RPMI7951 (cell line): ENCODE measurements at places on chromosomes 16 and 17. TPM values are rescaled to one million over a fixed set of nuclear protein-coding genes. Genes with fewer than 3 reads are reported as not detected.

GRCh38 chr16:47162670-47163420 lies 19.1 kb upstream of the NETO2 start:
- DNase-seq = no peak

DNA sequence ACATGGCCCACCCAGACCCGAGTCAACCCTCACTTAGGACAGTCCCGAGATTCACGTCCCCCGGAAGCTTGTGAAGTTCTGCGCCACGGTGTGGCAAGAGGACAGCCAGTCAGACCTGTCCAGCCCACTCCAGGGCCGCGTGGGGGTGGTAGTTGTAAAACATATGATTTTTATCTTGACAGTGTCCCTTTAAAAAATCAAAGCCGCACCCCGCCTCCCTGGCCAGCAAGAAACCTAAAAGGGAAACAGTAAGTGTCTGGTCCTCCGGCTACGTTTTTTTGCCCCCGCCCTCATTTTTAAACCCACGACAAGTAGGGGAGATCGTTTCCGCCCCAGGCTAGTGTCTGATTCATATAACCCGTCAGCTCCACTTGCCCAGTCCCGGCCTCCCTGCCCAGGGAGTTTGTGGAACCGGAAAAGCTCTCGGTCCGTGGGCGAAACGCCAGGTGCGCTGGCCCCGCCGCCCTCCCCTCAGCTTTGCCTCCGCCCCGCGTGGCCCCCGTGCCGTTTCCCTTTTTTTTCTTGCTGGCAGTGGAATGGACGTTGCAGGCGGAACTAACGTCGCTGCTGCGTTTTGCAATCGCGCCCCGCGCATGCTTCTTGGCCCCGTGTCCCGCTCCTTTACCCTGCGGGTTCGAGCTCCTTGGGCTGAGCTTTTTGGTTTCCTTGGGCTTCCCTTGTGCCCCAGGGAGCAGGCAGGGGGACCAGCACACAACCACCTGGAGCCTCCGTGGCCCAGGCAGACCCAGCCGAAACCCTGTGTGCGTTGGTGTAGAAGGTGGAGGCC lies 13.3 kb upstream of the NUDT16L1 start:
- peak; percentile 98 for DNase-seq

DNA sequence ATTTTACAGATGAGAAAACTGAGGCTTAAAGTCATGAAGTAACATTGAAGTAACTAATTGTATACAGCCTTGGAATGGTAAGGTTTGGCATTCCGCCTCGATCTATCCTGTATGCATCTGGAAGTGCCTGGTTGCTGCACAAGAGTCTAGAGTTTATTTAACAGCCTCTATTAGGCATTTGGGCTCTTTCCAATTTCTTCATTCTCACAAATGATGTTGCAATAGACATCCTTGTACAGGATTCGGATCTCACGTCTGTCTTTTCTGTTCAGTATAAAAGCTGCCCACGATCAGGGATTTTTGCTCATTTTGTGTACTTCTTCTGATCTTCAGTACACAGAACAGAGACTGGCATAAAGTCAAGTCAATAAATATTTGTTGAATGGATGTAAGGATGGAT lies 100.5 kb downstream of the AIPL1 start:
- no peak for DNase-seq

DNA sequence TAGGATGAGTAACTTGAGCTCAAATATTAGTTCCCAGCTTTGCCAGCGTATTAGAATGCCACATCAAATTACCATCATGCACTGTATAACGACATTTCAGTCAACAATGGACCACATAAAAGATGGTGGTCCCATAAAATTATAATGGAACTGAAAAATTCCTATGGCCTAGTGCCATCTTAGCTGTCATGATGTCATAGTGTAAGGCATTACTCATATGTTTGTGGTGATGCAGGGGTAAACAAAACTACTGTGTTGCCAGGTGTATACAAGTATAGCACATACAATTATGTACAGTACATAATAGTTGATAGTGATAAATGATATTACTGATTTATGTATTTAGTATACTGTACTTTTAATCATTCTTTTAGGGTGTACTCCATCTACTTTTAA lies 54.4 kb upstream of the NETO2 start:
- DNase-seq = no peak

GRCh38 chr17:44438636-44439035 lies 49.2 kb upstream of the ITGA2B start:
- DNase-seq = no peak

GRCh38 chr17:521561-522325 lies 169.1 kb upstream of the RPH3AL start:
- no peak for DNase-seq

GRCh38 chr17:61399131-61400065 lies at the start of gene TBX2:
Gene TBX2 (plus strand): TSS chr17:61399843. CDS start chr17:61400177, 334 bp downstream.
- peak; percentile 94 for DNase-seq

DNA sequence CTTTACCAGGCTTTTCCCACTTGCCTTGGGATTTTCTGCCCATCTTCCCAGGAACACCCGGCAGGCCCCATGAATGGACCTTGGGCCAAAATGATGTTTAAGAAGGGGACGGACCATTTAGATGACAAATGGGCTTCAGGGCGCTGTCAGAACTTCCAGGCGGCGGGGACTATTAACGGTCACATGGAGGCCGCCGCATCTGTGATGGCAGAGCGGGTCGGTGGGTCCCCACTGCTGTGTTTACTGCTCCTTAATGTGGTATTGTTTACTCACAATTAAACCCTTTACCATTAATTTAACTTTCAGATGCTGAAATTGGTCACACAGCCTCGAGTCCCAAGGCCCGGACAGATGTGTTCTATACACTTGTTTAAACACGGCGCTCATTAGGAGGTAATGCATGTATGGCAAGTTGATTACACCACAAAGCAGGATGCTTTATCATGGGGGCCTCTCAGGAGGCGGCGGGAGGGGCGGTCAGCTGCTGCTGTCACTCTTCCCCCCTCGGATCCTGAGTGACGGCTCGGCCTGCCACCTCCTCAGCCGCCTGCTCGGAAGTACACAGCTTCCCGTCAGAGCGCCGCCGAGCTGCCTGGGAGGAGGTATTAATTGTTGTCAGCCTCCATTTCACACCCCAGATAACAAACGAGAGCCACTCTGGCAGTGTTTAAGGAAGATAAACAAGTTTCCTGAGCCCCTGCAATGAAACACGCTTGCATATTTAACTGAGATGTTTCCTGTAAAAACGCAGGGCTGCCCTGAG lies 83.9 kb upstream of the IRX3 start:
- DNase-seq = no peak

- DNase-seq = peak; percentile 91
These were observed 25.0 kb downstream of the MRC2 start for GRCh38 chr17:62652251-62653001.

DNA sequence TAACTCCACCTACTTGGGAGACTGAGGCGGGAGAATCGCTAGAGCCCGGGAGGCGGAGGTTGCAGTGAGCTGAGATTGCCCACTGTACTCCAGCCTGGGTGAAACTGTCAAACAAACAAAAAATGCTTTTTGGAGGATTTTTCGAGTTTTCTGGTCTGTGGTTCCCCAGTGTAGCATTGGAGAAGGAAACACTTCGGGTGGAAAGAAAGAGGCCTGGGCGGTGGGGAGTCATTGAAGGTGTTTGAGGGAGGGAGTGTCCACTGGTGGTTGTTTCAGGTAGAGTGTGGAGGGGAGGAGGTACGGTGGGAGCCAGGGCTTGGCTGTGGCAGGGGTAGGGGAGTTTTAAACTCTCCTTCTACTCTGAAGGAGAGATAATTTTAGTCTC lies 1.2 kb downstream of the RNF213 start:
- DNase-seq = no peak

DNA sequence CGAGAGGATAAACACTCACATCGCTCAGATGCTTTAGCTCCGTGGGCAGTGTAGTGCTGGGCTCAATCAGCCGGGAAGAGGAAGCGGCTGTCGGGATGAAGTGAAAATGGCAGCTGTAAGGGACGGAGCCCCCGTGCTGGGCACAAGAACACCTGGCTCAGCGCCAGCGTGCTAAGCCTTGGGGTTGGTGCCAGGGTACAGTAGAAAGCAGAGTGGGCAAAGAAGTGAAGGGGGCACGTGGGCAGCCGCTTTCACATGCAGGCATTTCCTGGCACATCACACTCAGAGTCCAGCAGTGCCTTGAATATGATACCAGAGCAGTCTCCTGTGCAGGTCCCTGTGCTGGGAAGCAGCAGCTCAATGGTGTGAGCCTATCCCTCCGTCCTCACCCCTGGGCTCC lies 51.1 kb upstream of the FOXF1 start:
- DNase-seq = no peak

- DNase-seq = no peak
These were observed 6.6 kb downstream of the SEC14L1 start for GRCh38 chr17:77147357-77147801.

GRCh38 chr17:78421534-78422266 lies 43.3 kb downstream of the PGS1 start:
- DNase-seq = peak; percentile 59

DNA sequence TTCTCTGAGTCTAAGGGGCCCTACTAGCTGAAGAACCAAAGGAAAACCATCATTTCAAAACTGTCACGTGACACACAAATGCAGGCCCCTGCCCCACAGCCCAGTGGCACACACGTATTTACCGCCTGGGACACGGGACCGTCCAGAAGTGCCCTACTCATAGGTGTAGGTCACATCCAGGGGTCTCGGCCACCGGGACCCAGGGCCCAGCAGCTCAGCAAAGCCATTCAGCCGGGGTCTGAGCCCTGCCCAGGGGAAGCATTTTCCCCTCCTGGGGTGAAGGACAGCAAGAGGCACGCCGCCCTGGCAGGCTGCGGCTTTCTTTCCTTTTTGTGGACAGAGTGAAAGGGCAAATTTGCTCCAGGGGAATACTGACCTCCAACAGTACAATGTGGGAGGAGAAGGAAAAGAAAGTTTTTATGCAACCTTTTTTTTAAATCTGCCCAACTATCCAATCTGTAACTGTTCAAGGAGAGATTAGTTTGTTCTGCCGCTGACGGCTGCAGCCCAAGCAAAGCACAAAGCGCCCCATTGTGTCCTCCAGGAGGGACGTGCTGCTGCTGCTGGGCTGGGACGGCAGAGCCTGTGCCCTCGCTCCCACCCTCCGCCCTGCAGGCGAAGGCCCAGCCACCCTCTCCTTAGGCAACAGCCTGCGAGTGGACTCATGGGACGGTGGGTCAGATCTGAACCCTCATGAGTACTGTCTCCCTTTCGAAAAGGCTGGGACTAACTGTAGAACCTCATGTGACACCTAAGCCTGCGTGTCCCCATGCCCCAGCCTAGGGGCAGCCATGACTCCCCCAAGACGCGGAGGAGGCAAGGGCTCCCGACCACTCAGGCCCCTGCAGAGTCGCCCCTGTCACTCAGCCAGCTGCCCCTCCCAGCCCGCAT lies 21.3 kb downstream of the SLC7A5 start:
- DNase-seq = peak; percentile 34

DNA sequence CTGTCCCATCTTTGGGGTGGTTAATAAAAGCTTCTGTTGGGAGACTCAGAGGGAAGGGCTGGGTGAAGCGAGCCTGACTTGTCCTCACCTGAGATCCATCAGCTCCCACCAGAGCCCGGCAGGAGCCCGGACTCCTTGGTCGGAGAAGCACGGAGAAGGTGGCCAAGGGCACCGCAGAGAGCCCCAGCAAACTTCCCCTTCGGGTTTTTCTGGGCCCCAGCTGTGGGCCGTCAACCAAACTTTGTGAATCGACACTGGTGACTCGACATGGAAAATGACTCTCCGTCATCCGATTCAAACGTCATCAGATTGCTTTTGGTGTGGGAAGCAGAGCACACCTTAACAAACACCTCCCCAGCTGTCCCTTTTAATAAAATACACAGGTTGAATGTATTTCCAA lies 21.4 kb downstream of the ENPP7 start:
- no peak for DNase-seq

DNA sequence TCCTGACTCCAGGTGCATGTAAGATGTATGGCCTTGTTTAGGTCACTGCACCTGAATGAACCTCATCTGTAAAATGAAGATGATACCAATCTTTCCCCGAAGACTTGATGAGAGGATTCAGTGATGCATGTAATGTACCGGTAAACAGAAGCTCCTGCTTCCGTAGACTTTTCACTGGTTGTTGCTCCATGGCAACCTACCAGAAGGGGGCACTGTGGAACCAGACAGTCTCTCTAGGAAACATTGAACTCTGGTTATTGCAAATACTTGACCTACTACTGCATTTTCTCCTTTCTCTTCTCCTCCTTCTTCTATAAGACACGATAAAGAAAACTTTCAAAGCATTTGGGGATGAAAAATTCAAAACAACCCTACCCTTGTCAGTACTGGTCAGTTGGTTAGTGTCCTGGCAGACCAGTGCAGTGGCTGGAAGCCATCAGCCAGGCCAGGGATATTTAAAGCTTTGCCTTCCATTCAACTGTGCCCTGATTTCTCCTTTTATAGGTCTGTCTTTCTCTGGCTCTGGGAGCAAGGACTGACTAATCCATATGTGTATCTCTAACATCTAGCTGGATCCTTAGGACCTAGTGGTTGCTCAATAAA lies 667.4 kb upstream of the SALL1 start:
- peak; percentile 55 for DNase-seq

DNA sequence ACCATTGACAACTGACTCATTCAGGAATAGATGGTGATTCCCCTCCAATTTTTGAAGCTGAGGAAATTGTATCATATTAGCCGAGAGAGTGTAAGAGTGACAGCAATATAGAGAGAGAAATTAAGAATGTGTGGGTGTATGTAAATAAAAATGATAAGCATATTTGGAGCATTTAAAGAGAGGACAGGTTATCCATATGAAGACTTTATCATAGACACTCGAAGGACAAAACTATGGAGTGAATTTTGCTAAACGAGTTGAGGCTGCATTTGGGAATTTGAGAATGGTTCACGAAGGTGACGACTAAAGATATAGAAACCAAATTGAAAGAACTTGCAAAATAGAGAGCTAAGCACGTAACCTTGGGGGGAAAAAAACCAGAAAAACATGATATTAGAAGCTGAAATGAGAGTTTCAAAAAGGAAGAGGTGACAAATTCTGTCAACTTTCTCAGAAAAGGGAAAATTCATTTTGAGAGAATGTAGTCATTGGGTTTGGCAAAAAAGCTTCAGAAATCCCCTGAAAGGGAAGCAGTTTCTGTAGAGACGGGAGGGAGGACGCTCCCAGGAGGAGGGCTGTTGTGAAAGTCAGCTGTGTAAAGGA lies 129.7 kb downstream of the KCNJ2 start:
- DNase-seq = no peak

- peak; percentile 29 for DNase-seq
These were observed 12.6 kb downstream of the KCTD2 start for GRCh38 chr17:75059369-75060345.

DNA sequence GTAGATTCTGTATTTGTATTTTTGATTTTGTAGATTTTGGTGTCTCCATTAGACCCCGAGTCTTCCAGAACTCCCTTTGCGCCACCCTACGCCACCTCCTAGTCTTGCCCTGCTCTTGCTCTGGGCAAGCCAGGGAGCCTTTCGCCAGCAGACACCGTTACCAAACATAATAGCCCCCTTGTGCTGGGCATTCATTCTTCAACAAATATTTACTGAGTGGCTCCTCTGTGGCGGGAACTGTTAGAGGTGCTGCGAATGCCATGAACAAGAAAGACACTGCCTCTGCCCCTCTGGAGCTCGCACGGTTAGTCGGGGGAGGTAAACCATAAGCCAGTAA lies 841 bp upstream of the GPT2 start:
- DNase-seq = no peak

The KARS1 gene
- 150 and 166 TPM in 2 replicates for total RNA-seq

The CMTM2 gene
- 0.98 TPM in 1 of 2 replicates, not detected in the other for total RNA-seq

The SP6 gene
- total RNA-seq = not detected in 2 replicates

The TNFSF13 gene
- 0.10 and 0.60 TPM in 2 replicates for total RNA-seq

The HCRT gene
- total RNA-seq = not detected in 2 replicates

The SP2 gene
- total RNA-seq = 0.98 and 1.6 TPM in 2 replicates

The MYH8 gene
- not detected in 2 replicates for total RNA-seq
